T-cell (primary cell): ENCODE measurements at places on chromosomes 1 and 21. TPM values are rescaled to one million over a fixed set of nuclear protein-coding genes. Genes with fewer than 3 reads are reported as not detected.
A peak's percentile ranks its signal among the peaks of the same experiment; 100 is the strongest.

DNA sequence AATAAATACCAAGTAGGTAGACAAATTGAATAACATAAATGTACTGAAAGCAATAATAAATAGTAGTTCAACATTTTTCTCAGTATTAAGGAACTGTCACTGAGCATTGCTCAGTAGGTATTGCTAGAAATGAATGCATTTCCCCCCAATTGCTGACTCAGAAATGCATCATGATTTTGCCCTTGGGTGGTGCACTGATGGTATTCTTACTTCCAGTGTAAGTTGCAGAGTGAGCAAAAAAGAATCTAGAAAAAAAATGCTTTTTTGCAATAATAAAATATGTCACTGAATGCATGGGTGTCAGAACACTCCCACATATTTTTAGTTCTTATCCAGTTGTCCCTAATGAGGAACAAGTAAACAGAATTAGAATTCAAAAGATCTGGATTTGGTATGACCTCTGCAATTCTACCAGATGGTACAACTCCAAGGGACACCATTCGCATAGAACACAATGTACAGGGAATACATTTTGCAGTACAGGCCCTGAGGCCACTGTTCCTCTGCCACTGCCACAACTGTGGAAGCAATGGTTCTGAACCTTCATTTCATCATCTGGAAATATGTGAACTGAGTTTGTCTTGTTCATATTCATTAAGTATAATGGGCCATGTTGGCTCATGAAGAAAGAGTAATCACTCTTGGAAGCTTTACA, 78.0 kb downstream of the ATP6V1G3 start:
- H3K4me3 ChIP-seq: no peak overlapping the region
- H3K36me3 ChIP-seq: no peaks in the 10 kb centered on the region
- H3K27me3 ChIP-seq: no peaks in the 10 kb centered on the region
- no peak for DNase-seq
- no peak overlapping the region for H3K27ac ChIP-seq

DNA sequence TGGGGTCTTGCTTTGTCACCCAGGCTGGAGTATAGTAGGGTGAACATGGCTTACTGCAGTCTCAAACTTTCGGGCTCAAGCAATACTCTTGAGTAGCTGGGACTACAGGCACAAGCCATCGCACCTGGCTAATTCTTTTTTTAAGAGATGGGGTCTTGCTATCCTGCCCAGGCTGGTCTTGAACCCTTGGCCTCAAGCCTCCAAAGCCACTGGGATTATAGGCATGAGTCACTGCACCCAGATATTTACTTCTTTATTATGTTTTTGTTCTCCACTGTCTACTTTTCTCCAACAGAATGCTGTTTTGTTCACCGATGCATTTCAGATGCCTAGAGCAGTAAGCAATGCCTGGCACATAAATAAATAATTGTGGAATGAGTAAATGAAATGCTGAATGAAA, 72.4 kb downstream of the ADCY10 start:
- H3K4me3 ChIP-seq: no peak overlapping the region
- DNase-seq: no peak
- no peaks in the 10 kb centered on the region for H3K27me3 ChIP-seq
- no peaks in the 10 kb centered on the region for H3K36me3 ChIP-seq
- no peaks in the 10 kb centered on the region for H3K4me1 ChIP-seq

GRCh38 chr1:27099135-27099586, 55.8 kb downstream of the SLC9A1 start:
- H3K36me3 ChIP-seq: peaks cover 8% of the 10 kb centered on the region
- H3K4me1 ChIP-seq: peaks cover 7% of the 10 kb centered on the region
- H3K4me3 ChIP-seq: no peak overlapping the region
- no peaks in the 10 kb centered on the region for H3K27me3 ChIP-seq
- no peak for DNase-seq
- H3K27ac ChIP-seq: no peak overlapping the region

- no peak for DNase-seq
- H3K36me3 ChIP-seq: peaks cover 11% of the 10 kb centered on the region
- H3K4me1 ChIP-seq: peaks cover 52% of the 10 kb centered on the region
- peak overlapping the region; percentile 75 for H3K27ac ChIP-seq
Measured at GRCh38 chr1:100396651-100397050, 44.3 kb downstream of the CDC14A start.

GRCh38 chr1:174740249-174740968, 259.3 kb upstream of the CACYBP start:
- no peak overlapping the region for H3K4me3 ChIP-seq
- no peak for DNase-seq
- no peaks in the 10 kb centered on the region for H3K27me3 ChIP-seq
- no peaks in the 10 kb centered on the region for H3K4me1 ChIP-seq
- no peak overlapping the region for H3K27ac ChIP-seq
- H3K36me3 ChIP-seq: no peaks in the 10 kb centered on the region

DNA sequence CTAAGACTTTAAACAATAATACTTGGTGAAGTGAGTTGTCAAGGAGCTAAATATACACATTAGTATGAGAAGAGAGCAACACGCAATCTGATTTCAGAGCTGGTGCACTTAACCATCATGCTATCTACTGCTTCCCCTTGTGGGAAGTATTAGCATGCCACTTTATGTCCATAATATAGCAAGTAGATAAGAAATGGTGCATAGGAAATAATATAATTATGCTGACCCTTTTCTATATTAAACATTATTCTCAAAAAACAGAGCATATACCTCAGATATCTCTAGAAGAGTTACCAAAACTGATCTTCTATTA, 63.4 kb downstream of the MAGI3 start:
- H3K27ac ChIP-seq: no peak overlapping the region
- H3K4me3 ChIP-seq: no peak overlapping the region
- no peaks in the 10 kb centered on the region for H3K36me3 ChIP-seq
- H3K27me3 ChIP-seq: no peaks in the 10 kb centered on the region
- no peak for DNase-seq
- H3K4me1 ChIP-seq: no peaks in the 10 kb centered on the region

- no peak for DNase-seq
- H3K27me3 ChIP-seq: no peaks in the 10 kb centered on the region
- H3K27ac ChIP-seq: no peak overlapping the region
- no peak overlapping the region for H3K4me3 ChIP-seq
- no peaks in the 10 kb centered on the region for H3K4me1 ChIP-seq
- no peaks in the 10 kb centered on the region for H3K36me3 ChIP-seq
Measured at GRCh38 chr1:116179419-116179818, 68.2 kb downstream of the MAB21L3 start.

DNA sequence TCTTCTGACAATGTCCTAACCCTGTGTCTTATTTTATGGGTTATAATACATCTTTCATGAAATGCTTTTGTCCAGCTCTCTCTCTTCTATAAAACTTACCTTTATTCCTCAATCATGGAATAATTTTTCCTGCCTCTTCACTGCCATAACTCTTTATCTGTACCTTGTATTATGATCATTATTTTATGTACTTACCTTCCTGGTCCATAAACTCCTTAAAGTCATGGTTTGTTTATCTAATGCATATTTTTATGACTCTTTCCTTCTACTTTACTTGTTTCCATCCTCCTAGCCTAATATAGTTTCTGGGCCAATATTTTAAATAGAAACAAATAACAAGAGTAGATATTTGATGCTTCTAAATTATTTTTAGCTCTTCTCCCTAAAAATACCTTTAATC, 65.8 kb upstream of the BMP8A start:
- DNase-seq: no peak
- no peak overlapping the region for H3K4me3 ChIP-seq
- H3K4me1 ChIP-seq: no peaks in the 10 kb centered on the region
- H3K36me3 ChIP-seq: no peaks in the 10 kb centered on the region
- no peaks in the 10 kb centered on the region for H3K27me3 ChIP-seq

DNA sequence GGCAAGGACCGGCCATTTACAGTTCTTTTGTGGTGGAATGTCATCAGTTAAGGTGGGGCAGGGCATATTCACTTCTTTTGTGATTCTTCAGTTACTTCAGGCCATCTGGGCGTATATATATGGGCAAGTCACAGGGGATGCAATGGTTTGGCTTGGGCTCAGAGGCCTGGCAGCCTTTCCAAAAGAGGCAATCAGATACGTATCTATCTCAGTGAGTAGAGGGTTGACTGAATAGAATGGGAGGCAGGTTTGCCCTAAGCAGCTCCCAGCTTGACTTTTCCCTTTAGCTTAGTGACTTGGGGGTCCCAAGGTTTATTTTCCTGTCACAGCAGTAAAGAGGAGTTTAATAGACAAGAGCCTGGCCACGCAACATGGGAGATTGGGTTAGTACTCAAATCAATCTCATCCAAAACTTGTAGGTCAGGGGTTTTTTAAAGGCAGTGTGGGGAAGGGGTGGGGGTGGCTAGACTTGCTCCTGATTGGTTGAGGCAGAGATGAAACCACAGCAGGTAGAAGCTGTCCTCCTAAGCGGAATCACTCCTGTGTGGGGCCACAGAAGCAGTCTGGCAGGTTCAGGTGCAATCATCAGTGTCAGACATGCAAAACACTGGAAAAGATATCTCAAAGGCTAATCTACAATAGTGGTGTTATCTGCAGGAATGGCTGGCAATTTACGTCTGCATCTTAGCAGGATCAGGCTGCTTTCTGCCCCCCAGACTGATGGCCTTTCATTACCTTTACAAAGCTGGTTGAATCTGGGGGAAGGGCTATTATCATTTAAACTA, 112.9 kb downstream of the TLR5 start:
- H3K27ac ChIP-seq: no peak overlapping the region
- no peak for DNase-seq
- H3K4me1 ChIP-seq: no peaks in the 10 kb centered on the region
- H3K4me3 ChIP-seq: no peak overlapping the region
- no peaks in the 10 kb centered on the region for H3K27me3 ChIP-seq
- no peaks in the 10 kb centered on the region for H3K36me3 ChIP-seq

GRCh38 chr1:46983830-46984586, 39.5 kb upstream of the CYP4X1 start:
- DNase-seq: no peak
- no peak overlapping the region for H3K4me3 ChIP-seq
- H3K36me3 ChIP-seq: no peaks in the 10 kb centered on the region
- H3K27ac ChIP-seq: no peak overlapping the region

DNA sequence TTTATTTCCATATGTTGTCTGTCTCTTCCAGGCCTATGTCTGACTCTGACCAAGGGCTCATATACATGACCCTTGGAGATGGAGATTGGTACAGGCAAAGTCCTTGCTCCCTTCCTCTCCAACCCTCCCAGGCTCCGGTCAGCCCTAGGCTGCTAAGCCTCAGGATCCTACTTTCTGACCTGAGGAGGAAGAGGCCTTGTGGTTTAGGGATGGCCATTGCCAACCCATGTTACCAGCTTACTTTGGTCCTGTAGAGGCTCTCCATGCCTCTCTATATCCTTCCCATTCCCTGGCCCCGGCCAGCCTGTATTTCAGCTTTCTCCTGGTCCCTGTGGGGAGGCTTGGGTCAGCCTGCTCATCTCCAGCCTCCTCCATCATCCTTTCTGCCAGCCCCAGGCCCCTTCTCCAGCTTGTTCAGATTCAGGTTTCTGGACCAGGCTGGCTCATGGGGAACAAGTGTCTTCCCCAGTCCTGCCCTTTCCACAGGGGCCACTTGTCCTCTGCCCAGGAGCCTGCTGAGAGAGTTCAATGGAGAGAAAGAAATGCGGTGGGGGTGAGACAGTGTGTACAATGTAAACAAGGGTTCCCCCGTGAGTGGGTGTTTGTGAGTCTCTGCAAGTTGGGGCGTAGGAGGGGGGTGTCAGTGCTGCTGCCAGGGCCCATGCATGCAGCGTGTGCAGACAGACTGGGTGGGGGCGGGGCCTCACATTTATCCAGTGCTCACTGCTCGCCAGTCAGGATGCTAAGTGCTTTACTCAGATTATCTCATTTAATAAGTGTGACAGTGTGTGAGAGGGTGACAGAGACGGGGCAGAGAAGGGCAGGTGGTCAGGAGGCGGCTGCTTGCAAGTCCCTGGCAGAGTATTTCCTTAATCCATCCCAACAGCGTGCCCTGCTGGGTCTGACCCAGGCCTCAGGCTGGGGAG, 31.3 kb upstream of the FOXO6 start:
- no peaks in the 10 kb centered on the region for H3K27me3 ChIP-seq
- no peaks in the 10 kb centered on the region for H3K36me3 ChIP-seq
- DNase-seq: no peak
- H3K4me3 ChIP-seq: no peak overlapping the region

DNA sequence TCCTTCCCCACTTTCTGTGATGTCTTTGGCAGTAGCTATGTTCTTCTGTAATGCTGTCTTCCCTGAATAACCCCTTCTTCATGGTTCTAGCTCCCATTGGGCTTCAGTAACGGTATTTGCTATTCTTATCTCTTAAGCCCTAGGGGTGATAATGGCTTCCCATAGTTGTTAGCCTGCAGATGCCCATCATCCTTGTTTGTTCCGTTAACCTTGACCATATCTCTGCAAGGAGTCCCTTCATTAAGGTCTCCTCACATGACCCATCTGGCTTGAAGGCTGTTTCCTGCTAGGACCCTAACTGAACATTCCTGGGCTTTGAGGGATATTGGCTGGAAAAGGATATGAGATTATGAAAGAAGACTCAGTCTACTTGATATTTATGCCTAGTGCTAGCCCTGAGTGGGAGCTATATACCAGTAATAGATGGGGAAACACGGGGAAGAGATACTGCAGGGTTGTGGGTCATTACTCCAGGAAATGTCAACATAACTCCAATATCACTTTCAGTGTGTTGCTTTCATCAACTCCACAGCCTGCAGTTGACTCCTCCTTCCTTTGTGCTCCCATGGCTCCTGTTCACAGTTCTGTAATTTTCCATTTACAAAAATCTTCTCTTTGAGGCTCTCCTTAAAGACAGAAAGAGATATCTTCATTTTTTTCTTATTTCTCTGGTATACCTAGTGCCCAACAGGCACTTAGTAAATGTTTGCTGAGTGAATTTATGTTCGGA, 2.5 kb downstream of the MR1 start:
- H3K36me3 ChIP-seq: peaks cover 18% of the 10 kb centered on the region
- H3K4me3 ChIP-seq: no peak overlapping the region
- DNase-seq: no peak

- peaks cover 42% of the 10 kb centered on the region for H3K4me1 ChIP-seq
- no peaks in the 10 kb centered on the region for H3K27me3 ChIP-seq
- H3K4me3 ChIP-seq: no peak overlapping the region
- DNase-seq: peak; percentile 44
- H3K36me3 ChIP-seq: no peaks in the 10 kb centered on the region
- H3K27ac ChIP-seq: peak overlapping the region; percentile 94
Measured at GRCh38 chr1:234978397-234979295, 150.0 kb downstream of the TOMM20 start.

DNA sequence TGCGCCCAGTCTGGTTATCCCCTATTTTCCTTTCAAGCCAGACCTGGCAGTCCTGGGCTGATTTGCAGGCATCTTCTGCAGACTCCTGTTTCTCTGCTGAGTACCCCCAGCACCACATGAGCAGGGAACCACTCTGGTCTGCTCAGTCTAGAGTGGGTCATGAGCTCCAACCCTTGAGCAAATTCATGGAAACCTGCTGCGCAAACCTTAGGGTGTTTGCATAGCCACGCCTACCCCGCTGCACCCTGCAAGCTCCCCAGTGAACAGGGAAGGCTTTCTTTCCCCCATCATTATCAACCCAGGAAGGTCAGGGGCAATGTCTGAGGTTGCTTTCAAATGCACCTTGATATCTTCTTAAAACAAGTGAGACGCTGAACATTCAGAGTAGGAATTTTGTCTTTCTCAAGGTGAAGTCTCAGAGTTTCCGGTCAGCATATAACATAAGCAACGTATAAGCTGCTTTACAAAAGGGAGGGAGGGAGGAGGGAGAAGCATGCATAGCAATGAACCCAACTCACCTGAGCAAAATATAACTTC, 11.1 kb upstream of the KCNE1 start:
- H3K27ac ChIP-seq: no peak overlapping the region
- peaks cover 7% of the 10 kb centered on the region for H3K36me3 ChIP-seq
- H3K4me1 ChIP-seq: peaks cover 4% of the 10 kb centered on the region
- DNase-seq: no peak
- H3K27me3 ChIP-seq: no peaks in the 10 kb centered on the region

OR2L5 gene
- total RNA-seq: 0.09 TPM

CLDN17 gene
- not detected for total RNA-seq
